NCI-H460 (cell line): ENCODE measurements at places on chromosomes 2 and 18. TPM values are rescaled to one million over a fixed set of nuclear protein-coding genes. Genes with fewer than 3 reads are reported as not detected.

Gene CYP27A1
- total RNA-seq, result 0.40 TPM in 1 of 2 replicates, not detected in the other

DNA sequence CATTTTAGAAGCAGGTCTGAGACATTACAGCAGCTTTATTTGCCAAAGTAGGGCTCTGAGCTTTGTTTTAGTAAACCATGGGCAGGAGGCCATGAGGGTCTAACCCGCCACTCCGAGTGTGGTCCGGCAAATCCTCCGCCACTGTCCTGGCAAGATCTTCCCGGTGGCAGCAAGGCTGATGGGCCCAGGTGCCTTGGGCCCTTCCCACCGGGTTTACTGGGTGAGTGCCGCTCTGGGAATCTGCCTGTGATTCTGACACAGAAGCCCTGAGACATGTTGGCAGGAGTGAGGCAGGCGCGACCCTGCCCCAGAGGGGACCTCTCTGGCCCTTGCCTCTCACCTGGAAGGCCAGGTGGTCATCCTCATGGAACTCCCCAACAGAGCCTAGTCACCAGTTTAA, 29.9 kb downstream of the MTERF4 start:
- no peak for DNase-seq

Gene SH3RF3
- 0.23 and 0.32 TPM in 2 replicates for total RNA-seq

Gene IL1A
- total RNA-seq, result 22.0 and 22.1 TPM in 2 replicates

- DNase-seq, result no peak
These were observed 27.6 kb downstream of the ST3GAL5 start for GRCh38 chr2:85861180-85861579.

Gene CPS1
- 683 and 686 TPM in 2 replicates for total RNA-seq

DNA sequence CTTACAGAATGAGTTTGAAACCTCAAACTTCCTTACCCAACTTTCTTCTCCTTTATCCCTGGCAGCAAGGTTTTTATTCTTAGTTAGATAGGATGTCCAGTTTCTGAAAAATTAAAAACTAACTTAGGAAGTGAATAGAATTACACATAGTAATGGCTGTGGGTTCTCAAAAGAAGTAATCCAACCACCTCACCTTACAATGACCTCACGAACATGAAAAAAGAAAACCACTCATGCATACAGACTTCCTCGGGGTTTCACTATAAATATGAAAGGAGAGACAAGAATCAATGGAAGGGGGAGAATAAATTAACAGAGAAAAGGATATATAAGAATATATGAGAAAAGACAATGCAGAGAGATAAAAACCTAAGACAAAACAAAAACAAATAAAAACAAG, 1044.3 kb upstream of the KLHL29 start:
- no peak for DNase-seq

DNA sequence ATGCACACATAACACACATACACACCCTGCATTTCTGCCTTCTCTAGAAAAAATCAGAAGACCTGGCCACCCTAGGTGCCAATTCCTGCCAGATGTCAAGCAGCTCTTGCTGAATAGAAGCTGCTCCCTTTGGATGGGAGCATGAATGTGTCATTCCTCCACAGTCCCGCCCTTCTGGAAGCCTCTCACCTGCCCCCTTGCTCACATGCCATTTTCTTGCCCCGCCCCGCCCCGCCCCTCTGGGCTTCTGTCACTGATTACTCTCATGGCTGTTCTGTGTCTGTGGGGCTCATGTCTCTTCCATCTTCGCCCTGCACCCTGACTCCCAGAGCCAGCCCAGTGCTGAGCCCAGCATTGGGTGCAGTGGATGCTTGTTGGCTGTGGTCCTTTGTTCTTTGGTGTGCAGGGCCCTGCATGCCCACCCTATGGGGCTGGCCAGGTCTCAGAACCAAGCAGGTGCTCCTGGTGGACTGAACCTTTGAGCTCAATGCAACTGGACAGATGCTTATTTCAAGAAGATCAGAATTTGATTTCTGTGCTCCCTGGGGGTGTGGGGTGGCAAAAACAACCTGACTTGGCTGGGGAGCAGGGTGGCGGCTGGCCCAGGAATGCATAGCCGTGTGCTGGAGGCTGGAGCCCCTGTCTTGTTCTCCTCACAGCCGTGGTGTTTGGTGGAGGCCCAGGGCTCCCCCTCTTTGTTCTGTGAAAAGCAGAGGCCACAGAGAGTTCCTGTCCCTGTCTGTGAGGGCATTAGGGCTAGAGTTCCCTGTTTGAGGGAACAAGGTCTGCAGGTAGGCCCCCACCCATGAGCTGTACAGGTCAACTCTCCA, 140.6 kb upstream of the GLI2 start:
- no peak for DNase-seq

DNA sequence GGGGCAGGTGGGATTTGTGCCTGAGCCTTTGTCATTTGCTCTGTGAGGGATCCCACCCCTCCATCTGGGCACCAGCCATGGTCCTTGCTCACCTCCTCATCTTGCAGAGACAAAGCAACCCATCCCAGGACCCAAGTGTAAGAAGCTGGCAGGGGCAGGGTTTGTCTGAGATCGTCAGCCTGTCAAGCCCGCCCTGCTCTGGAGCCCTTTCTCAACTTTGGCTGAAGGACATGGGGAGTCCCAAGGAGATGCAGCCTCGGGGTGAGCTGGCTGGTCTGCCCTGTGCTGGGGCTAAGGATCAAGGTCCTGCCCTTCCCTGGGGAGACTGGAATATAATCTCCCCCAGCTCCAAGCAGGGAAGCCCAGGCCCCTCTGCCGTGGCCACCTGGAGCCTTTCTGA, 86.0 kb downstream of the CAPN13 start:
- DNase-seq, result no peak
